ENCODE measurements at places on chromosomes 4 and X.

DNA sequence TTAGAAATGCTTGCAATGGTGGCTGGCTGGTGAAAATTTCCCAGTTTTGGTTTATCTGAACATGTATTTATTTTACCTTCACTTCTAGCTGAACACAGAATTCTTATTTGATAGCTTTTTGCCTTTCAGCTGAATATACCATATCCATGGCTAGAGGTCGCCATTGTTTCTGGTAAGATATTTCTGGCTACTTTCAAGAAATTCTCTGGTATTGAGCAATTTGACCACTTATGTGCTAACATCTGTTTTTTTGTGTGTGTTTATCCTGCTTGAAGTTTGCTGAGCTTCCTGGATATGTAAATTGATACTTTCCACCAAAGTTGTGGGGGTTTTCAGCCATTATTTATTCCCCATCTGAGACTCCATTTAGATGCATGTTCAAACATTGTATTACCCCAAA, 75.4 kb downstream of the FBXW7 start:
- DNase-seq = no peak

DNA sequence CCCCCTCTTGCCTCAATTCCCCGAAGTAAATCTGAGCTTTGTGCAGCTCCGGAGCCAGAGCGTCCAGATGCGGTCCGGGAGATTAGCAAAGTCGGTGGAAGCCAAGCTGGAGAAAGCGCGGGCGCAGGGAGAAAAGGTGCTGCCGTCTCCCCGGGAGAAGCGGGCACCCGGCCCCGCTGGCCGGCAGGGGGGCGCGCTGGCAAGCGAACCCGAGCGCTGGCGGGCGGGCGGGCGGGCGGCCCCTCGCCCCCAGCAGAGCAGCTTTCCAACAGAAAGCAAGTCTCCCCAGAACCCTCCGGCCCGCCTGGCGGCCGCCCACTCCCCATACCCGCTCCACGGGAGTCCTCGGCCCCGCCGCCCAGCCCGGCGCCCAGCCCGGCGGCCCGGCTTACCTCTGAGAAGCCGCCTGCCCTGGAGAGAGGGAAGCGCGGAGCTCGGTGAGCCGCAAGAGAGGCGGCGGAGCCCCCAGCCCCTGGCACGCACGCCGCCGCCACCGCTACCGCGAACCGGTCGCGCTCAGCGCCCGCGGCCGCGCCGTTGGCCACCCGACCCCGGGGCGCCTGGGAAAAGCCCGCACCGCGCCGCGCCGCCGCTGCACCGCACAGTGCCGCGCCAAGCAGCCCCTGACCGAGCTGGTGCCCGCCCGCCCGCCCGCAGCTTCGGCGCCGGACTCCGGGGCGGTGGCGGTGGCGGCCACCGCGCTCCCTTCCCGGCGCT, 529 bp upstream of the CITED1 start:
- DNase-seq = no peak

- peak; percentile 32 for DNase-seq
Measured at GRCh38 chrX:10109695-10110094, 47.1 kb upstream of the CLCN4 start.

- DNase-seq = no peak
Measured at GRCh38 chr4:54729256-54729655, 71.5 kb downstream of the KIT start.

GRCh38 chr4:125762537-125762936, 447.8 kb downstream of the FAT4 start:
- no peak for DNase-seq

Data from caudate nucleus (tissue), 63 donors.